Foreskin fibroblast (primary cell): ENCODE measurements at places on chromosomes 5 and 9.

- no peak for DNase-seq
Measured at GRCh38 chr9:128999581-129000206, 28.4 kb downstream of the SH3GLB2 start.

GRCh38 chr9:118782790-118783463 is 586.3 kb downstream of the BRINP1 start:
- DNase-seq: no peak

- peak; percentile 57 for DNase-seq
Measured at GRCh38 chr9:76873056-76873792, 32.7 kb downstream of the PRUNE2 start.

DNA sequence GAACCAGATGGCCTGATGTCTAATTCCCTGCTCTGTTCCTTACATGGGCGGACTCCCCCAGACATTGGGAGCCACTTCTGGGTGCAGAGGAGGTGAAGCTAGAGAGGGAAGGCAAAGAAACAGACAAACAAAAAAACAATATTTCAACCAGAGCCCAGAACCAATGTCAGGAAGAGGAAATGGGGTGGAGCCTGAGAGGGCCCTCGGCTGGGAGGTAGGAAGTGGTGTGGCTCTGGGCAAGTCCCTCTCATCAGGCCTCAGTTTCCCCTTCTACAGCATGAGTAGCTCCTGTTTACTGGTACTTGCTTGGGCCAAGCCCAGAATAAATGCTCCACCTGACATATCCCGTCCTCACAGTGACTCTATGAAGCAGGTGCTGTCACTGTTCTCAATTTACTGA is 11.1 kb downstream of the SH2D3C start:
- no peak for DNase-seq

DNA sequence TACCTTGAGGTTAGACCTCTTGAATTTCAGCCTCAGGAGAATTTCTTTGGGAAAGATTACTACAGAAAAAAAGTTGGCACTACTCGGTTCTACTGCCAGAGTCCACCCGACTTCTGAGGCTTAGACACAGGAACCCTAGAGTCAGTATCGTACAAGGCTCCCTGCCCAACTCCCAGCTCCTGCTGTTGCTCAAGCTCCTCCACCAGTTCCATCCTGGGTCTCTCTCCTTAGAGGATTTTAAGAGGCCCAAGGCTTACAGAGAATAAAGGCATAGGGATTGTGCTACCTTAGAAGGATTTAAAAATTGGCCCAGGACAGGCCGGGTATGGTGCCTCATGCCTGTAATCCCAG is 29.0 kb upstream of the SSBP2 start:
- no peak for DNase-seq

- DNase-seq: peak; percentile 18
Measured at GRCh38 chr9:124660341-124660801, 110.7 kb downstream of the NR6A1 start.

- no peak for DNase-seq
Measured at GRCh38 chr5:128876569-128877382, 88.5 kb upstream of the SLC27A6 start.

- no peak for DNase-seq
Measured at GRCh38 chr5:10130881-10131280, 118.8 kb downstream of the ATPSCKMT start.

DNA sequence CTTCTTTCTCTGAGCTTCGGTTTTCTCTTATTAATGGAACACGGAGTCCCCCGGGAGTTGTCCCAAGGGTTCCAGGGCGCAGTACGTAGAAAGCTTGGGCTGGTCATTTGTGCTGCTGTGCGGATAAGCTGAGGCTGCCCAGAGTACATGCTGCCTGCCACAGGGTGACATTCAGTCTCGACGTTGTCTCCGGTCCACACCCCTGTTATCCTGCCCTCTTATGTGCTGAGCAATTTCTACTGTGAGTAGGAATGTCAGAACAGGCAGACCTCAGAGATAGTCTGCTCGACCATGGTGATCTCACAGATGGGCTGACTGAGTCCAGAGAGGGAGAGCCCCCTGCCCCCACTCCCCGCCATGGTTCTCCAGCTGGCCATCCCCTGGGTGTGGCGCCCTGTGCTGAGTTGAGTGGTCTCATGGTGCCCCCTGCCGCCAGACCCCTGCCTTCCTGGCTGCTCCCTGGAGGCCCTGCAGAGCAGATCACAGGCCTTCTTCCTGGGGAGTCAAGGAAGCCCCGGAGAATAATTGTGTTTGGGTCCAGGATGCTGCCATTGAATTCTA is 124.0 kb downstream of the RGS3 start:
- no peak for DNase-seq

DNA sequence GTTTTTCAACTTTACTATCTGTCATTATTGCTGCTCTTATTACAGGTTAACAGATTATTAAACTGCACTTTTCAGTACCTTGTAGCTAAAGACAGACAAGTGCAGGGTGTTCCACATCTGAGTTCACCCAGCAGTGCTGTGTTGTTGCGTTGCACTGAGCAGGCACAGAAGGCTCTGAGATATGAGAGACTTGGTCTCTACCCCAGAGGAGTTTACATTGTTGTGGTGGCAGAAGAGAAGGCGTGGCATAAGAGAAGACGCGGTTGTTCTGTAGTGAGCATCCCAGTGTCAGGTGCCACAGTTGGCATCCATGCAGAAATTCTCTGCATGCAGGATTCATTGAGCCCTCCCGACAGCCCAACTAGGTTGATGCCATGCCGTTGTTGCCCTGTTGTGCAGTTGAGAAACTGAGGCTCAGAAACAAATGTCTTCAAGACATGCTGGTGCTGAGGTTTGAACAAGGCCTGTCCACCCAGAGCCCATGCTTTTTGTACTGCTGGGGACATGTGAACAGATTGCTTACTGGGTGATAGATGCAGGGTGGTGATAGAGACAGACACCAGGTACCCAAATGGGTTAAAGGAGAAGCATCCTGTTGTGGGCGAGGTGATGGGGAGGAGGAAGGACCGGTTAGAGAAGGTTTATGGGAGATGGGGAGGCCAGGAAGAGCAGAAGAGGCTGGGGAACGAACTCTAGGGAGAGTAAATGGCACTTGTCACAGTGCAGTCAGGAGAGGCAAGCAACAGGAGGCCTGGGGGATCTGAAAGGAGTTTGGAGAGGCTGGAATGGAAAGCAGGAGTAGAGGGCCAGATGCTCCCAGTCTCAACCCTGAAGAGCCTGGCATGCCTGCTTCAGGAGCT is 8.2 kb downstream of the ABL1 start:
- DNase-seq: no peak

DNA sequence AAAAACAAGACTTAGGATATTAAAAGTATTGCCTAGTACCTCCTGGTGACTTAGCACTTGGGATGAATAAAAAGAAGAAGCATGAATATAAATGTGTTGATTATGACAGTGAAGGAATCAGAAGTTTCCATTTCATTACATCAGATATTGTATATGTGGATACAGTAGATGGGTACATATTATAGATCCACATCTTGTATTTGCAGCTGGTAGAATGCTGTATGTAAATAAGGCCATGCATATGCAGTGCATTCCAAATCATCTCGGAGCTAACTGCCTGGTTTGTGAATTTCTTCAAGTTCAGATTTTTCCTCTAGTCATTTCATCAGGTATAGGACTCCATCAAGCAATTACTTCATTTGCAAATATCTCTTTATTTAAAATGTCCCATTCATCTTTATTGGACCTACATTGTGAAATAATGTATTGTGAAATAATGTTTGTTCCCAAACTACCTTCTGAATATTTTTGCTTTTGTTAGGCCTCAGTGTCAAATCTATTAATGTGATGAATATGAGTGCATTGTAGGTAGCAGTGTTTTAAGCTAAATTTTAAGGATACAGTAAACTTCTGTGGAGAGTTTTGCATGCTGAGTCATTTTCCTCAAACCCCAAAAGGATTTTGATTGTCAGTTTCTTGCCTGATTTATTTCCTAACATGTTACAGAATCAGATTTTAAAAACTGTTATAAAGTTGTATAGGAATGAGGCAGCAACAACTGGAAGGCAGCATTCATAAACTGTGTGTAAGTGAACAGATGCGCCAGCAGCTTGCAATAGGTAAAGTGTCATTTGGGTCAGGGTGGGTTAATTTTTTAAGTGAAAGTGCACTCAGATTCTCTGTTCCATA is 370.8 kb upstream of the RIOK2 start:
- no peak for DNase-seq

DNA sequence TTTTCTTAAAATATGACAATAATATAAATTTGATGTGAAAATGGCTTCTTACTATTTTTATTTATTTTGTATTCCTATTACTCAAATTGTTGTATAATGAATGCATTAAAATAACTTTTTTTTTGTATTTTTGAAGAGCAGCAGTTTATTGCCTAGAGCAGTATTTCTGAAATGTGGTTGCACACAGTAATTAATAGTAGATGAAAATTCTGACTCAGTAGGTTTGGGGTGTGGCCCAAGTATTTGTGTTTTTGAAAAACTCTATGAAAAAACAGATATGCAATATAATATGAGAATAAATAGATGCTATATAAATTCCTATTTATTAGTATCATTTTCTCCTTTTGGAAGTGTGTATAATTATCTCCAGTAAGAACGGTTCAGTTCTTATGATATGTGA is 2225.3 kb upstream of the C9orf72 start:
- DNase-seq: no peak

GRCh38 chr5:35919191-35919590 is 19.2 kb downstream of the CAPSL start:
- DNase-seq: peak; percentile 80

- DNase-seq: no peak
Measured at GRCh38 chr5:54702470-54702869, 184.9 kb downstream of the SNX18 start.
